ENCODE measurements at places on chromosomes 6 and 20.

GRCh38 chr20:19673575-19673974 is 84.5 kb upstream of the RIN2 start:
- no peak for DNase-seq

DNA sequence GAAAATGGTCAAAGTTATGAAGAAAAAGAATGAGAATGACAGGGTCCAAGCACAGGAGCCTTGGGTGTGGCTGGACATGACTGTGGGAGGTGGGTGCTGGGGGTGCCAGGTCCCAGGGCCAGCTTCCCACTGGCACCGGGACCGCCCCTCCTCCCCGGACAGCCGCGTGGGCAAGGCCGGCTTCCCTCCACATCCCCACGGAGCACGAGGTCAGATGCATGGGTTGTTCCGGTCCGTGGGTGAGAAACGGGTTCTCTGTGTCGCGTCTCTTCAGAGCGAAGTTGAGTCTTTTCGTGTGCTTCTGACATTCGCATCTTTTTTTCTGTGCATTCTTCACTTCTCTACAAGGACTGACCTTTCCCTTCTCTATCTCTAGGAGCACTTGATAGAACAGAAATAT is 30.1 kb downstream of the KIF25 start:
- no peak for DNase-seq

DNA sequence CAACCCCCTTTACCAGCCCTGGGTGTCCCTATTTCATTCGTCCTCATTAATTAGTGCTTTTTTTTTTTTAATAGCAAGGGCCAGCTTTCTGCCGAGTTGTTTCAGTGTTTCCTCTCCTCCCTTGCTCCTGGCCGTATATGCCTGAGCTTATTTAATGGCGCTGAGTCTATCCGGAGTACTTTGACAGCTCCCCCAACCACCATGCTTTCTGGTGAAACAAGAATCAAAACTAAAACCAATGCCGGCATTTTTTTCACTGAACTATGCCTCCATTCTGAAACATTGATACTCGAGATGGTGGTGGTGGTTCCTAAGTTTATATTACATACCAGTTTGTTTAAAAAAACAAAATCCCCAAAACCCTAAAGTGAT is 1.2 kb downstream of the DCBLD1 start:
- peak; percentile 48 for DNase-seq

DNA sequence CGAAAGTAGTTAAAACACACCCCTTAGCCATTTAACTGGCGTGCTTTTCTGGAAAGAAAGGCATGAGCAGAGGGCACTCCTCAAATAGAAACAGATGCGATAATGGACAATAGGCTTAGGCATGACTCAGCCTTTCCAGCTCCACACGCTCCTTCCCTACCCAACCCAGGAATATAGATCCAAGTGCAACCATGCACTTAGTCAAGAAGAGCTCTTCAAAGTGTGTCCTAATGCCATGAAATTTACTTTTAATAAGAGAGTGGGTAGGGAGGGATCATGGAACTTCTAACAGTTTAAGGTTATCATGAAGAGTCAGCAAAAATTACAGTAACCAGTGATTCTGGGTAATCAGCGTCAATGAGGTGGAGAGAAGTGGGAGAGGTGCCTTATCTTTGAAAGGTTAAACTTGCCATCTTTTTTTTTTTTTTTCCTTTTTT is 2.4 kb upstream of the EFHC1 start:
- DNase-seq, result peak; percentile 94

GRCh38 chr6:84251891-84252539 is 24.6 kb upstream of the CEP162 start:
- DNase-seq, result no peak

GRCh38 chr6:112951829-112952228 is 604.7 kb downstream of the RFPL4B start:
- DNase-seq, result no peak

GRCh38 chr6:149860834-149861602 is 3.1 kb downstream of the LRP11 start:
- DNase-seq, result no peak

GRCh38 chr6:105596284-105596755 is 193.4 kb upstream of the PREP start:
- peak; percentile 98 for DNase-seq

DNA sequence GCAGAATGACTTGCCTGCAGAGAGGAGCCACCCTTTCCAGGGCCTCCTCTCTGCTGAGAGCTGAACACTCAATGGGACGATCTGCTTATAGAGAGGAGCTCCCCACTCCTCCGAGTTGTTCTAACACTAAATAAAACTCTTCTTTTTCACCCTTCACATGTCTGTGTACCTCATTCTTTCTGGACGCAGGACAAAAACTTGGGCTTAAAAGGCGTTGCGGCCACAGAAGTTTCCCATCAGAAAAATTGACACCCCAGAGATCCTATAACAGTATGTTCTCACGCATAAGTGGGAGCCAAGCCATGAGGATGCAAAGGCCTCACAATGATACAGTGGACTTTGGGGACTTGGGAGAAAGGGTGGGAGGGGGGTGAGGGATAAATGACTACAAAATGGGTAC is 121.2 kb downstream of the GMPR start:
- DNase-seq, result no peak

DNA sequence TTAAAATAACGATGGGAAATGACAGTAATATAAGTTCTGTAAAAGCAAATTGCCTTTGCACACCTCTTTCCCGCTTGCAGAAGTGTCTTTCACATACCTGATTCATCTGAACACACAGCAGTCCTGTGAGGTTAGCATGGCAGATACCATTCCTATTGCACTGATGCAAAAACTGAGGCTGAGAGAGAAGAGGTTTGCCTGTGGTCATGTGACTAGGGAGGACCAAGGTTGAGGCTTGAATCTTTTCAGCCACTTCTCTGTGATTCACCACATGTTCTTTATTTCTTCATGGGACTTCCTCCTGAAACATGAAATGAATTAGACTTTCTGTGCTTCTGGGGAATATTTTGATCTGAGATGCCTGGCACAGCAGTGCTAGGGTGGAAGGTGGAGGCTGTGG is 92.9 kb downstream of the VEGFA start:
- DNase-seq, result no peak

GRCh38 chr6:38973178-38974057 is 75.2 kb upstream of the GLP1R start:
- DNase-seq, result peak; percentile 81

- no peak for DNase-seq
Measured at GRCh38 chr6:89291256-89291819, 23.8 kb downstream of the GABRR2 start.
